A172 (cell line): ENCODE measurements at places on chromosomes 4 and X.

- no peak for DNase-seq
Observed at GRCh38 chr4:24482871-24483270, 101.5 kb downstream of the DHX15 start.

GRCh38 chrX:115459883-115460880 lies 100.8 kb upstream of the PLS3 start:
- DNase-seq = no peak

GRCh38 chr4:71366766-71367165 lies 27.9 kb downstream of the SLC4A4 start:
- DNase-seq = no peak

GRCh38 chr4:1991087-1991486 lies 17.7 kb downstream of the NELFA start:
- DNase-seq = no peak

DNA sequence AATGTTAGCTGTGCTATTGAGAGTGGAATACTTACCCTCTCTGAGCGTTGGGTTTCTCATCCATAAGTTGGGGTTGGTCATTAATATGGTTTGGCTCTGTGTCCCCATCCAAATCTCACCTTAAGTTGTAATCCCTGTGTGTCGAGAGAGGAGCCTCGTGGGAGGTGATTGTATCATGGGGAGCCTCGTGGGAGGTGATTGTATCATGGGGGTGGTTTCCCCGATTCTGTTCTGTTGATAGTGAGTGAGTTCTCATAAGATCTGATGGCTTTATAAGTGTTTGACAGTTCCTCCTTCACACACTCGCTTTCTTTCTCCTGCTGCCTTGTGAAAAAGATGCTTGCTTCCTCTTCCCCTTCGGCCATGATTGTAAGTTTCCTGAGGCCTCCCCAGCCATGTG lies 391.1 kb downstream of the FAM133A start:
- DNase-seq = no peak

DNA sequence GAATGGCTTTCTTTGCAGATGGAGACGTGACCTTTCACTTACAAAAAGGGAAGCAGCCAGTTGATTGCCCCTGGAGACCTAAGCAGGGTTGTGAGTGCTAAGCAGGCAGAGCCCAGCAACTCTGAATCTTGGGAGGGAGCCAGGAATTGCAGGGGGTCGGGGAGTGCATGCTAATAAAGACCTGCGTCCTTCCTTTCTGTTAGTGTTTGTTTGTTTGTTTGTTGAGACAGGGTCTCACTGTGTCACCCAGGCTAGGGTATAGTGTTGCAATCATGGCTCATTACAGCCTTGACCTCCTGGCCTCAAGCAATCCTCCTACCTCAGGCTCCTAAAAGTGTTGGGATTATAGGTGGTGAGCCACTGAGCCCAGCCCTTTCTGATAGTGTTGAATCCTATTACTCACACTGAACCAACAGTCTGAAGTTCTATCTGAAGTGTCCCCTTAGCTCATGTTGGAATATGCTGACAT lies 137.4 kb downstream of the CEP135 start:
- no peak for DNase-seq

- DNase-seq = no peak
Observed at GRCh38 chr4:114472269-114473032, 126.2 kb upstream of the UGT8 start.

- no peak for DNase-seq
Observed at GRCh38 chr4:83716874-83717273, 181.0 kb downstream of the GPAT3 start.

GRCh38 chr4:26238778-26239679 lies 81.8 kb upstream of the RBPJ start:
- DNase-seq = no peak

DNA sequence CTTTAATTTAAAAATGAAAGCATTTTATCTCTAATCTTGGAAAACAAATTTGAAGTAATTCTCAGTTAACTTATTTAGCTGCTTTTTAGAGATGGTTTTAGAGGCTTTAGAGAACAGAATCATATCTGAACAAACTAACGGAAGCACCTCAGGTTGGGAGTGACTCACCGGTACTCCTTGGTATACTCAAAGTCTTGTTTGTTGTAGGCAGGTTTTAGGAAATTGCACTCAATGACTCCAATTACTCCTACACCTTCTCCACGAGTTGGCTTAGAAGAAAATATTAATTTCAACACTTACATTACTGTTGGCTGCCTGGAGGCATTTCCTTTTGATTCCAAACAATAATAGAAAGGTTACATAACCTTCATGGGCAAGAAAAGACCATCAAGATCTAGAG lies 23.6 kb downstream of the MORC4 start:
- DNase-seq = no peak

DNA sequence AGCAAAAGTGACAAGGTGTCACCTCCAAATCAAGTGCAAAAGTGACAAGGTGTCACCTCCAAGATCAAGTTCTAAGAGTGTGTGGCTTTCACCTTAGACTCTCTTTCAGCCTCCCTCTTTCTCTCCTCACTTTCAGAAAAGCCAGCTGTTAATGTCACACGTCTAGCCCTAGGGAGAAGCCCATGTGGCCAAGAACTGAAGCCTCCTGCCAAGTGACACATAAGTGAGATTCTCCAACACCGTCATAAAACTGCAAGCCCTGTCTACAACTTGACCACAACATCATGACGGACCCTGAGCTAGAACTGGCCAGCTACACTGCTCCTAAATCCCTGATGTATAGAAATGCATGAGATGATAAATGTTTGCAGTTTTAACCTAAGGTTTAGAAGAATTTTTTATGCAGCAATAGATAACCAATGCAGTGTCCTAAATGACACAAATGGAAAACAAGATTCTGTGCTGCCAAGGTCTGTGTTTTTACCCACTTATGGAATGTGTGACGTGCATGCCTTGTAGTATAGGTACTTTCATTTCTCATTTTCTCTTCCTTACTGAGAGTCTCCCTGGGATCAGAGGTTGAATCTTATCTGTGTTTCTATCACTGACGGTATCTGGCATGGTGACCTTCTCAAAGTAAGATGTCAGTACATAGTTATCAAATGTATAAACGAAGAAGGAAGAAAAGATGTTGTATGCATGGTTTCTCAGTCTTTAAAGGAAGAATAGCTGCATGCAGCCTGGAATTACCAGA lies 25.0 kb downstream of the NLGN4X start:
- no peak for DNase-seq

GRCh38 chr4:37908488-37909331 lies 17.8 kb downstream of the TBC1D1 start:
- peak; percentile 31 for DNase-seq

GRCh38 chrX:15158350-15158735 lies 111.5 kb downstream of the ASB9 start:
- DNase-seq = no peak

DNA sequence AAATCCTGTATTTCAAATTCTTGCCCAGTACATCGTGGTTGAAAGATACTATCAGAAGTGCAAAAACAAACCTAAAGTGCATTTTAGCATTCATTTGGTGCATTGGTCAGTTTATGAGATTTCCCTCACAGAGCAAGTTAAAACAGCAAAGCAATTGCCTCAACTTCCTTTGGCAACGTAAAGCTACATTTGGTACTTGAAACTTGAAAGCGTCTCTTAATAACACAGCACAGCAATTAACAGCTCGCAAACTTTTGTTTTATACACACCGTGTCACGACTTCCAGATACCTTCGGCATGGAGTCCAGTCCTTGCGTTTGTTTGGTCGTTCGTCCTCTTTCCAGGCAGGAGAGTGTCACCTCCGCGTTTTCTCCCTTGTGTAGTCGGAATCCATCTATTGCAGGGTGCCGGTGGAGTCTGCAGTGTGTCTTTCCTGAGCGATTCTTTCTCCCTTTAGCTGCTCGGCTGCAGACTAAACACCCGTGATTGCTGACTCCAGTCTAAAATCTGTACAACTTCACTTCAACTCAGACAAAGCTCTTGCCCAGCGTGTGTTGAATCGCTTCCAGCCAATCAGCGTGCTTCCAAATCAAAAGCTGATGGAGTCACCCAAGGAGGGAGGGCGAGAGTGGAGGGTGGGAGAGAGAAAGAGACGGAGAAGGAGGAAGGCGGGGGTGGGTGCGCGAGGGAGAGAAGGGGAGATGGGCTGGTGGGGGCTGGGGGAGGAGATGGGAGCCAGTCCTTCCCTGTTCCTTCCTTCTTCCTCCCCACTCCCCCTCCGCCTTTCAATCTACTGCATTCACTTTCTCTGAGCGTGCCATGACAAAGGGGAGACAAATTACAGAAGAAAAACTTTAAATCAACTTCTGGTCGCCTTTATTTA lies at the start of gene PCDH18:
TSS of gene PCDH18 (minus strand) at position 509 of the 883 bp plus-strand sequence. CDS start at position 103, 406 bp downstream.
- peak; percentile 63 for DNase-seq

- DNase-seq = no peak
Observed at GRCh38 chr4:85854546-85854945, 379.6 kb downstream of the ARHGAP24 start.

DNA sequence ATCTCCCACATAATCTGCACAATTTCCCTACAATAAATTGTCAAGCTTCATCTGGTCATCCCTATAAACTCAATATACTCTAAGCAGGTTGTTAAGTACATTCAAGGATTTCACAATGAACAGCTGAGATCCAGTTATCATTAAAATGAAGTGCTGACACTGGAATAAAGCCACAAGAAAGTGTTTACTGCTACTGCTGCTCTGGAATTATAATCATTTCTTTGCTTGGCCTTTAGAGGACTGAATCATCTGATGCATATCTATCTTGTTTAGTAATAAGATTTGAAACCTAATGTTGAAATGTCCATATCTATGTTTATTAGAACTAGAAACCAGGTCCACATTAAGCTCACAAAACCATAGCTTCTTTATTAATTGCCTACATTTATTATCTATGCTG lies 338.6 kb upstream of the ZFP42 start:
- peak; percentile 8 for DNase-seq

- DNase-seq = peak; percentile 2
Observed at GRCh38 chrX:82816562-82816961, 691.5 kb upstream of the POU3F4 start.

- DNase-seq = no peak
Observed at GRCh38 chr4:11622961-11623725, 194.4 kb upstream of the HS3ST1 start.

GRCh38 chr4:5926598-5926997 lies 33.7 kb upstream of the CRMP1 start:
- DNase-seq = no peak

GRCh38 chrX:152912106-152912505 lies 14.2 kb downstream of the ZNF185 start:
- no peak for DNase-seq

GRCh38 chr4:176660561-176660960 lies 132.2 kb downstream of the VEGFC start:
- peak; percentile 41 for DNase-seq

- no peak for DNase-seq
Observed at GRCh38 chr4:168537571-168537970, 40.7 kb downstream of the PALLD start.

- peak; percentile 79 for DNase-seq
Observed at GRCh38 chrX:1242891-1243402, 25.7 kb upstream of the CSF2RA start.

GRCh38 chr4:41331224-41331623 lies 74.5 kb downstream of the UCHL1 start:
- DNase-seq = no peak

- DNase-seq = no peak
Observed at GRCh38 chr4:91057871-91058270, 930.7 kb downstream of the CCSER1 start.

DNA sequence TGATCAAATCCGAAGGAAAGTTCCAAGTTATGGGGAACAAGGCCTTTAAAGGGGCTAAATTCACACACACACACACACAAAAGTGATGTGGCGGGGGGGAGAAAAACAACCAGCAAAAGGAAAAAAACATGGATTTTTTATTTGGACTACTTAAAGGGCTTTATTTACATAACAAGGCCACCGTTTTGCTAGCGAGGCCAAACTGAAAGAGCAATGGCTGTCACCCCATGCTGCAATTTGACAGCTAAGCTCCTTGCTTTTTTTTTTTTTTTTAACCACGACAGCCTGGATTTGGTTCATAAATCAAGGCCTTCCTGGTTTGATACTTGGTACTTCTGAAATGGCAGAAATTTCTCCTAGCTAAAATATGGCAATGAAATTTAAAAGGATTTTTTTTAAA lies 99.6 kb upstream of the PTCHD1 start:
- no peak for DNase-seq

DNA sequence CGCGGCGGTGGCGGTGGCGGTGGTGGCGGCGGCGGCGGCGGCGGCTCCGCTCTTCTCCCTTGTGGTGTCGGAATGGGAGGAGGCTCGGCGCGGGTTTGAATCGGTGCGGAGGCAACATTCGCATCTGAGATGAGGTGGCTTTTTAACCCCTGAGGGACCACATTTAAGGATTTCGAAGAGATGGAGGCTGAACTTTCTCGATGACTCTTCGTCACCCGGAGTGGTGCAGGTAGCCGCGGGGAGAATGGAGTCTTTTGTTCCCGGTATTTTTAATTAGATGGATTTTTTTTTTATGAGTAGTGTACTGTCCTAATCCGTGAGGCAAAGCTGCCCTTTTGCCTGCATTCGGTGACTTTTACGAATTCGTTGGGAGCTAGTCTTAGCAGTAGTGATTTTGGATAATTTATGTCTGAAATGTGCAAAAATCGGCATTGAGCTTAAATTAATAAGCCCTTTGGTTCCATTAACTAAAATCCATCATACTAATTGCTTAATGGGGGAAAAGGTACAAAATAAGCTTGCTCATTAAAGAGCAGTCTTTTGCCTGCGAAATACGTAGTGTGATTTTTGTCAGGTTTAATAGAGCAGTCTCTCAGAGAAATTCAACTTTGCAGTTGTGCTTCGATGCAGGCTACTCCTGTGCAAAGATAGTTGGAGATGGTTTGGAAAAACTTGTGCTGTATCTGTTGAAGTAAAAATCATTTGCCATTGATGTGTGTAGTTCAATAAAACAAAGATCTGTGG lies 206.2 kb downstream of the TENM3 start:
- peak; percentile 35 for DNase-seq

- DNase-seq = no peak
Observed at GRCh38 chrX:18725310-18725943, 18.0 kb downstream of the PPEF1 start.

GRCh38 chr4:7337196-7338058 lies 97.3 kb downstream of the PSAPL1 start:
- DNase-seq = no peak

DNA sequence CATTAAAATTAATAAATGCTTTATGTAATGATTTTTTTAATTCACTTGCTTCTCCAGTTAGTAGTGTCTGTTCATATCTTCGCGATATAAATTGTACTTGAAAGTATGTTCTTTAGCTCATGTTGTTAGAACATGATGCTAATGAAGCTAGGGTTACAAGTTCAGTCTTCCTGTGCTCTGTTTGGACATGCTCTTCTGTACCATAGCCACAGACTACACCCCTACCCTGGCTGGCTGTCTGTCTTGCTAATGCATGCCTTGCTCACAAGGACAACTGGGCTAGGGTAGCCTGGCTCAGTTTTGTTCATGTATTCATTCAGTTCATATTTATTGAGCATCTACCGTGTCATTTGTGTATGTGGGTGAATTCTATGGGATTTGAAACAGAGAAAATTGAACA lies 50.8 kb upstream of the MTMR1 start:
- no peak for DNase-seq

DNA sequence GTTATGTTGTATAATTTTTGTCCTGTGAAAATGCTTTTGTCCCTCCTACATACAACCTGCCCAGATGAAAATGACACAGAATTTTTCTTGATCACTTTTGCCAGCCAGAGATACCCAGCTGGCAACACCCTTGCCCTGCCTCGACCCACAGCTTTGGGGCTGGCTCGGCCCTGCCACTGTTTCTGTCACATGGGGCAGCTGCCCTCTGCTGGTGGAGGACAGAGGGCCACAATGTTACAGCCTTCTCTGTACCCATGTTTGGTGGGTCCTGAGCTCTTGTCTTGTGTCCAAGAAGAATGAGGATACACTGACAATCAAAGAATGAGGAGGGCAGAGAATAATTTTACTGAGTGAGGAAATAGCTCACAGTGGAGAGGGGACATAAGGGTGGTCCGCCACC lies 31.1 kb downstream of the BMP15 start:
- no peak for DNase-seq

- DNase-seq = no peak
Observed at GRCh38 chrX:51931566-51932150, 38.2 kb downstream of the MAGED1 start.
